ENCODE measurements at places on chromosomes 12 and 14. TPM values are rescaled to one million over a fixed set of nuclear protein-coding genes. Genes with fewer than 3 reads are reported as not detected.

Gene LMO3
- not detected for total RNA-seq

Gene ENO2
- total RNA-seq, result 47.4 TPM

Gene MARS1
- 107 TPM for total RNA-seq

Gene PTHLH
- total RNA-seq, result 0.81 TPM

Gene GNB3
- 0.29 TPM for total RNA-seq

Gene DIO3
- total RNA-seq, result not detected

Gene KITLG
- 48.8 TPM for total RNA-seq

Gene NUAK1
- 15.6 TPM for total RNA-seq

Gene NGB
- total RNA-seq, result 0.14 TPM

Gene EPYC
- total RNA-seq, result not detected

Gene PLCZ1
- total RNA-seq, result not detected

- DNase-seq, result no peak
Observed at GRCh38 chr14:56487090-56487667, 92.4 kb upstream of the TMEM260 start.

GRCh38 chr12:10365696-10366405 is 24.0 kb downstream of the KLRK1 start:
- DNase-seq, result no peak

DNA sequence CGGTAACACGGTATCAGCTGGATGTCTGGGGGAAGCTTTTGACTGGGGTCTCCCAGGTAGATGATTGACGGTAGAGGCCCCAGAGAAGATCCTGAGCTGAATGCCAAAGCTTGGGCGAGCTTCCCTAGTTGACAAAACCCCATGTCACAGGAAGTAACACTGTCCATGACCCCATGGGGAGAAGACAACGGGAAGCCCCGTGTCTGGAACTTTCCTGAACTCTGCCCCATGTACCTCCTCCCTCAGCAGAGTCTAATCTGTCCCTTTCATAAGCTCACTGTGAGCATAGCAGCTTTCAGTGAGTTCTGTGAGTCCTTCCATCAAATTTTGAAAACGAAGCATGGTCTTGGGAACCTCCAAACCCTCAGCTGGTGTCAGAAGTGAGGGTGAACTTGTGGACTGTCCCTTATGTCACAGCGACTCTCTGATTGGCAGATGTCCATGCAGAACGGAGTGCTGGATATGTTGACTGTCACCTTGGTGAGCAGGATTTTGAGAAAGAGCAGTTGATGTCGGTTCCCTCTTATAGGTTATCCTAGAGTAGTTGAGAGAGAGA is 29.7 kb upstream of the BEGAIN start:
- DNase-seq, result no peak

GRCh38 chr12:80445083-80445793 is 1.2 kb downstream of the PTPRQ start:
- DNase-seq, result no peak

- no peak for DNase-seq
Observed at GRCh38 chr12:40351976-40352375, 127.2 kb downstream of the LRRK2 start.

DNA sequence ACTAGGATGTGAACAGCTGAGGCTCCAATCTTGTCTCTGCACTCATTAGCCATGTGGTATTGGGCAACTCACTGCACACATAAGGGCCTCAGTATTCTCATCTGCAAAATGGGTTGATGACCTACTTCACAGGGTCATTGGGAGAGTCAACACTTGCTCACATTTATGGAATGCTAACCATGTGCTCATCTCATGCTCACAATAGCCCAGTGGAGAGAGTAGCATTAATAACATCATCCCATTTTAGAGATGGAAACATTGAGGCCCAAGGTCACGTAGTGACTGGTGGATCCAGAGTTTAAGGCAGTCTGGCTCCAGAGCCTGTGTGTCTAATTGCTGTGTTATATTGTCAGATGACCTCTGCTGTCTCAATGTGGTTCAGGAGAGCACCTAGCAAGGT is 270.2 kb upstream of the SRRM4 start:
- no peak for DNase-seq

GRCh38 chr12:111412007-111412829 is 6.5 kb downstream of the SH2B3 start:
- no peak for DNase-seq

DNA sequence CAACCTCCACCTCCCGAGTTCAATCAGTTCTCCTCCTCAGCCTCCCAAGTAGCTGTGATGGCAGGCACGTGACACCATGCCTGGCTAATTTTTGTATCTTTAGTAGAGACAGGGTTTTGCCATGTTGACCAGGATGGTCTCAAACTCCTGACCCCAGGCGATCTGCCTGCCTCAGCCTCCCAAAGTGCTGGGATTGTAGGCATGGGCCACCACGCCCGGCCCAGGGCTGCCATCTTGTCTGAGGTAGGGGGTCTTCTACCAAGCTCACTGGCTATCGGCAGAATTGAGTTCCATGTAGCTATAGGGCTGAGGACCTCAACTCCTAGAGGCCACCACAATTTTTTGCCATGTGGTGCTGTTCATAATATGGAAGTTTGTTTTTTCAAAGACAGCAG is 115.6 kb downstream of the EGLN3 start:
- DNase-seq, result no peak

DNA sequence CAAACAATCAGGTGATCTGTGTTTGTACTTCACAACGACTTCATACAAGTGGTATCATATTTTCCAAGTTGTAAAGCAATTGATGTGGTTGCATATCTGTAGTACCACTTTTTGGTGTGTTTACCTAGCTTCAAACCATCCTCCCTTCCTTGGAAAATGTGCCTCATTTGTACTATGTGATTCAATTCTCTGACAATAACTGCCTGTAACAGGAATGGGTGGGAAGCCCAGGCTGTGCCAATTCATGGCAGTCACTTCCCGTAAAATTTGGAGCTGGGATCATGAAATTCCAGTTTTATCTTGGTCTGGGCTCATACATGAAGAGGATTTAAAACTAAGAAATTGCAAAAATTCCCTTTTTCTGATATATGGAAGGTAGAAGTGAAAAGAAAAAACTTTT is 250.1 kb downstream of the DIO2 start:
- DNase-seq, result no peak

DNA sequence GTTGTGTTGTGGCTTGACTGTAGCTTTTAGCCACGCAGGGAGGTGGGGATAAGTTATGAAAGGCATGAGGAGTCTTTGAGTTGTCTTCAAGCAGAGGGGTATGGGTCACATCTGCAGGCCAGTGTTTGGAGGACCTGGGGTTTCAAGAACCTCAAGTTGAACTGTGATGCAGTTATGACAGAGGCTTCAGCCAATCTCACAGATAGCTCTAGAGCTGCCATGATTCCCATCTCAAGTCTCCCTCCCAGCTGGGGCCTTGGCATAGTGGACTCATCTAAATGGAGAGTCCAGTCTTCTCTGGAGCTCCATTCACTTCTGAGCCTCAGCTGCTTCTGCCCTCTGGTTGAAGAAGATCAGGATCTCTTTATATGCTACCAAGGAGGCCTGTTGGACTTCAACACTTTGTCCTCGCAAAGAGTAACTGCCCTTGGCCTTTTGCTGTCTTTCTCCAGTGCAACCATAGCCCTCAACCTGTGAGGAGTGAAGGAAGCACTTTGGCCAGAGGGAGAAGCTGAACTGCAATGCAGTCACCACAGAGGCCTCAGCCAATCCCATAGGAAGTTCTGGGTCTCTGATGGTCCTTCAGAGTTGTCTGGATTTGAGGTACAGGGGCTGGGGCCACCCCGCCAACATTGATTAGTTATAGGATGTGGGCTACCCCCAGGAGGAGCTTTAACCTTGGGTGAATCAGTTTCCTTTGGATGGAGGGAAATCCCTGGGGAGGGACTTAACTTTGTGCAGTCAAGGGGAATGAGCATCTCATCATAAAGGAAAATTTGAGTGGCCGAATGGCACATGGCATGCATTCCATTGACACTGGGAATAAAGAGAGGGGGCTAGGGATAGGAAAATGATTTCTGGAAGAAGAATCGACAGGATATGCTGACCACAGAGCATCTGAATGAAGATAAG is 230.5 kb downstream of the PCNX1 start:
- DNase-seq, result no peak

- DNase-seq, result no peak
Observed at GRCh38 chr14:61121355-61121787, 140.3 kb downstream of the SLC38A6 start.

DNA sequence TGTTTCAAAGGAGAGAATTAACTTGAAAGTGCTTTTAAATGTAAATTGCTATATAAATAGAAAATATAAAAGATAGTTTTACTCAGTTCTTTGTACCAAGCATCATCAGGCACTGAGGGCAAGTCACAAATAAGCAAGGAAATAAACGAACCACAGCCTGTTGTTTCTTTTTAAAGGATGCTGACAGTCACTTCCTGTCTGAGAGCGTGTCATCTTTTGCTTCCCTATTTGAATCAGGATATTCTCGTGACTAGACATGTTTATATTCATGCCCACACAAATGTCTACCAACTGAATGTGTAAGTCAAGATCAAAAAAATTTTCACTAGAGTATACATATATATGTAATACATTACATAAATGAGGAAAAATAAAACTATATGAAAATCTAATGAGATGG is 31.4 kb upstream of the SLC2A13 start:
- DNase-seq, result no peak

- DNase-seq, result no peak
Observed at GRCh38 chr14:56159066-56159465, 40.9 kb downstream of the PELI2 start.

- no peak for DNase-seq
Observed at GRCh38 chr12:52277486-52278245, 3.2 kb downstream of the KRT86 start.

- DNase-seq, result no peak
Observed at GRCh38 chr12:92927055-92927435, 2.0 kb downstream of the EEA1 start.

- DNase-seq, result no peak
Observed at GRCh38 chr14:52202151-52202550, 65.3 kb upstream of the PTGDR start.

DNA sequence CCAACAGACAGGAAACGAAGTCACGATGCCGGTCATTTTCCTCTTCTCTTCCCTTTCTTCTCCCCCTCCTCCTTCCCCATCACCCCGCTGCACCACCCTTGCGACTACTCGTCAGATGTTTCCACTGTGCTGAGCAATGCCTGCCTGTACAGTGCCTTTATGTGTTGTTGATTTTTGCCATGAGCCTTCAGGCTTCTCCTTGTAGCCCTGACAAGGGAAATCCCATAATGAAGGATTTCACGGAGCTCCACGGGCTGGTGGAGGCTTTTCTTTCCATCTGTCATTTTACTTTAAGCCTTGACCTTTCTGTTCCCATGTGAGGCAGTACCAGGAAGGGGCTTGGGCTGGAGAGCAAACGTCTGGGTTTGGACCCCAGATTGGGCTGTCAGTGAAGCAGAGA is 28.7 kb upstream of the CCND2 start:
- no peak for DNase-seq

DNA sequence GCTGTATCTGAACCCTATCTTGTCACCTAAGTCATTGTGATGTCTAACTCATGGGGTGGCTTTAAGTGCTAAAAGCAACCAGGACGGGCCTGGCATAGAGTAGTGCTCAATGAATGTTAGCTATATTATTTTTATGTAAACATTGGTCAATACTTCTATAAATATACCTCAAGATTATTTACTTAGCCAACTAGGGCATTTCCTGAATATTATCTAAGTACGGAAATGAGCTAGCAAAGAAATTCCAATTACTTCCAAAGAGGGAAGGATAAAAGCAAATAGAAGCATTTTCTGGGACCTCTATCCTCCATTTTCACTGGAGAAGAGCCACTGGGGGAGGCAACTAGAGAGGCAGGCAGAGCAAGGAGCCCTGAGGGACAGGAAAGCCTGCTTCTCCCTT is 20.6 kb downstream of the CCDC92 start:
- DNase-seq, result no peak

DNA sequence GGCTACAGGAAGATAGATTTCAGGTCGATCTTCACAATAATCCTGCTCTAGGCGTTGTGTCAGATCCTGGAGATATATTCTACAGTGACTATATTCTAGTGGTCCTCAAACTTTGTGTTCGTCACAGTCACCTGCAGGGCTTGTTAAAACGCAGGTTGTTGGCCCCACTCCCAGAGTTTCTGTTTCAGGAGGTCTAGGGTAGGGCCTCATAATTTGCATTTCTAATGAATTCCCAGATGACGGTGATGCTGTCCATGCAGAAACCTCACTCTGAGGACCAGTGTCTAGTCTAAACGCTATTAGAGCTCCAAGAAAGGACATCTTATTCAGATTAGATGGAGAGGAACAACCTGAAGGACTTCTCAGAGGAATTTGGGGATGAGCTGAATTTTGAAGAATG is 13.2 kb upstream of the SLC6A13 start:
- DNase-seq, result no peak

GRCh38 chr12:19483727-19484126 is 44.4 kb downstream of the AEBP2 start:
- no peak for DNase-seq

DNA sequence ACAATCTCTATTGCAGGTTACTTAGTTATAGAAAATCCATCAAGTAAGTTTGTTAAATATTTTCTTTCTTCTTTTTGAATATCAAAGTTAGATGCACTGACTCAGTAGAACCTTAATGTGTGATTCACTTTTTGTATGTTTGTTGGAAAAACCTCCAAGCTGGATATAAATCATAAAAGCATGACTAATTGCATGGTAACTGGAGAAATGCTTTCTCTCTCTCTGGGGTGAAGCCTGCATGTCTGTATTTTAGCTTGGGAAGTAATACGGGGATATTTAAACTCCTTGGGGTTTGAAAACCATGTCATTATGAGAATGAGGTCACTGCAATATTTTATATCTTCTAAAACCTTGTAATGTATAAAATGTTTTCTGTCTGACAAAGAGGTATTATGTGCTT is 58.6 kb upstream of the MYF6 start:
- DNase-seq, result no peak

DNA sequence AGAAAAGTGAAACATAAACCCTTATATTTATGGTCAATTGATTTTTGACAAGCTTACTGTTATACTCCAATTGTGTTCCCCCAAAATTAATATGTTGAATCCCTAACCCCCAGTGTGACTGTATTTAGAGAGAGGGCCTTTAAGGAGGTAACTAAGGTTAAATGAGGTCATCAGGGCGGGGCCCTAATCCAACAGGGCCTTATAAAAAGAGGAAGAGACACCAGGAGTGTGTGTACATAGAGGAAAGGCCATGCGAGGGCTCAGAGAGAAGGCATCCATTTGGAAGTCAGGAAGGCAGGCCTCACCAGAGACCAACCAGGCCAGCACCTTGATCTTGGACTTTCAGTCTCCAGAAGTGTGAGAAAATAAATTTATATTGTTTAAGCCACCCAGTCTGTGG is 6.5 kb upstream of the VTI1B start:
- DNase-seq, result no peak

- DNase-seq, result no peak
Observed at GRCh38 chr12:68832504-68832867, 24.5 kb downstream of the MDM2 start.

- no peak for DNase-seq
Observed at GRCh38 chr14:74563233-74563585, 48.8 kb downstream of the LTBP2 start.

Data from epithelial cell of proximal tubule (primary cell).